Head of caudate nucleus (tissue), 42 donors: ENCODE measurements at places on chromosomes 4 and X.
A peak's percentile ranks its signal among the peaks of the same experiment; 100 is the strongest.

DNA sequence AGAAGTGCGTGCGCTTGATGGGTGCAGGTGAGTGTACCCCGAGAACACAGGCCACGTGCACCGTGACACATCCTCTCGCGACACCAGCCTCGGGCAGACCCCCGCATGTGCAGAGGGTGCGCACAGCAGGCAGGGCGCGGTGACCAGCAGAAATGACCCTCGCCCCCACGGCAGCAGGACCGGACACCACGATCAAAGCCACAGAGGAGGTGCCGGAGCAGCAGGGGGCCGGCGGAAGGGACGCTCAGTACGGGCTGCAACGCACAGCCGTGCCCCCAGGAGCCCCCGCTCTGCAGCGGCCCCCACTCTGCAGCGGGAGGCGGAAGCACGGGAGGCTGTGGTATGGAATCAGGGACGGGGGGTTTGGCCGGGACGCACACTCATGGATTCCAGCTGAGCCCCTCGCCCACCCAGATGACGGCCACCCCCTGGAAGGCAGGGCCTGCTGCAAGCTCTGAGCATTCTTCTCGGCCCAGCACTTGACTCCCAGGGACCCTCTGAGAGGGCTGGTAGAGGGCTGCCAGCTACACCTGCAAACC lies 17.1 kb downstream of the PPP2R3B start:
- no peak for DNase-seq

- DNase-seq, result no peak
These were observed 478.9 kb downstream of the KCNIP4 start for GRCh38 chr4:21469438-21470300.

- no peak for DNase-seq
These were observed 248.6 kb upstream of the BOD1L1 start for GRCh38 chr4:13876131-13876530.

DNA sequence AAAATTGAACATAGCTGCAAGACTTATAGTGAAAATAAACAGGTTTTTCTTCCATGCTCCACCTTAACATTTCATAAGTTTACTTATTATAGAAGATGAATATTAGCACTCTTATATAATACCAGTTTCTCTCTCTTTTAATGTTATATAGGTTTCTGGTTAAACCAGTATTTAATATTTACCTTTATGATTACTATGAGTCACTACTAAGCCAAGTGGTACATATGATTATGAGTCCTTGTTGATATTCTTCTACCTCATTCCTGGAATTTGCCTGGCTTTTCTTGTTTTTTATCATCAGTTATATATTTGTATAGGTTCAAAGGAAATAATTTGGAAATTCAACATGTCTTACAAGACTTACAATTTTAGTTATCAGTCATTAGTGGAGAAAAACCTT lies 89.9 kb upstream of the MAOA start:
- DNase-seq, result no peak

- DNase-seq, result no peak
These were observed 150.7 kb downstream of the DEFB131A start for GRCh38 chr4:9594948-9595347.

DNA sequence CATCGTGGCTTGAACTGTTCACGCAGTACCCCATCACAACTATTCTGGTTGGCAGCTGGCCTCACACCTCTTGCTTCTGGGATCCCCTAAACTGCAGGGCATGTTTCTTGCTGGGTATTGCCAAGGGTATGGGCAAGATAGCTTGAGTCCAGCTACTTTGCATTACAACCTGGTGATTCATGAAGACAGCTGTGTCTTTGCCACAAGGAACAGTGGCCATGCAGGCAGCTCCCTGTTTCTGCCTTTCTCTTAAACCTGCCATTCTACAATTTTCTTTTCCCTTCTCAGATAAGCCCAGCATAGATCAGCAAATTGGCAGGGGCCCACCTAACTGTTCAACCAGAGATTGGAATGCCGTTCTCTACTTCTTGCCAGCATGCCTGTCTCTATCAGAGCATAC lies 42.8 kb downstream of the TENM3 start:
- DNase-seq, result no peak

GRCh38 chr4:25729564-25729963 lies 73.9 kb downstream of the SLC34A2 start:
- DNase-seq, result no peak

GRCh38 chrX:153305972-153306371 lies 15.6 kb downstream of the PNMA6F start:
- DNase-seq, result no peak

GRCh38 chr4:36511785-36512184 lies 230.4 kb downstream of the DTHD1 start:
- no peak for DNase-seq

GRCh38 chrX:3384327-3384726 lies 37.9 kb upstream of the MXRA5 start:
- DNase-seq, result no peak

- DNase-seq, result no peak
These were observed 68.5 kb downstream of the SH3RF1 start for GRCh38 chr4:169202145-169202699.

- DNase-seq, result no peak
These were observed 25.8 kb upstream of the AMELX start for GRCh38 chrX:11267425-11267824.

DNA sequence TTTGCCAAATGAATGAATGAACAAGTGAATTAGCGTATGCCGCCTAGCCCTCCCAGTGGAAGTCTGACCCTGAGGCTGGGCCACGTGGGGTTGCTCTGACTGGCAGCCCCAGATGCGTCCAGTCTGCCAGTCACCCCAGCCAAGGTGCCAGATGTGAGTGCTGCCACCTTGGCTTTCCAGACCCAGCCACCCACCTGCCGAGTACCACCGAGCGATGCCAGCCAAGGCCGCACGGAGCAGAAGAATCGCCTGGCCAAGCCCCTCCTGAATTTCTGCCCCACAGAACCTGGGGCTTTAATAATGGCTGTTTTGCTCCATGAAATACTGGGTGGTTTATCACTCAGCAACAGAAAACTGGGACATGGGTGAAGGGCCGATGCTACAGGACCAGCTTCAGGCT lies 59.3 kb downstream of the ADRA2C start:
- no peak for DNase-seq

DNA sequence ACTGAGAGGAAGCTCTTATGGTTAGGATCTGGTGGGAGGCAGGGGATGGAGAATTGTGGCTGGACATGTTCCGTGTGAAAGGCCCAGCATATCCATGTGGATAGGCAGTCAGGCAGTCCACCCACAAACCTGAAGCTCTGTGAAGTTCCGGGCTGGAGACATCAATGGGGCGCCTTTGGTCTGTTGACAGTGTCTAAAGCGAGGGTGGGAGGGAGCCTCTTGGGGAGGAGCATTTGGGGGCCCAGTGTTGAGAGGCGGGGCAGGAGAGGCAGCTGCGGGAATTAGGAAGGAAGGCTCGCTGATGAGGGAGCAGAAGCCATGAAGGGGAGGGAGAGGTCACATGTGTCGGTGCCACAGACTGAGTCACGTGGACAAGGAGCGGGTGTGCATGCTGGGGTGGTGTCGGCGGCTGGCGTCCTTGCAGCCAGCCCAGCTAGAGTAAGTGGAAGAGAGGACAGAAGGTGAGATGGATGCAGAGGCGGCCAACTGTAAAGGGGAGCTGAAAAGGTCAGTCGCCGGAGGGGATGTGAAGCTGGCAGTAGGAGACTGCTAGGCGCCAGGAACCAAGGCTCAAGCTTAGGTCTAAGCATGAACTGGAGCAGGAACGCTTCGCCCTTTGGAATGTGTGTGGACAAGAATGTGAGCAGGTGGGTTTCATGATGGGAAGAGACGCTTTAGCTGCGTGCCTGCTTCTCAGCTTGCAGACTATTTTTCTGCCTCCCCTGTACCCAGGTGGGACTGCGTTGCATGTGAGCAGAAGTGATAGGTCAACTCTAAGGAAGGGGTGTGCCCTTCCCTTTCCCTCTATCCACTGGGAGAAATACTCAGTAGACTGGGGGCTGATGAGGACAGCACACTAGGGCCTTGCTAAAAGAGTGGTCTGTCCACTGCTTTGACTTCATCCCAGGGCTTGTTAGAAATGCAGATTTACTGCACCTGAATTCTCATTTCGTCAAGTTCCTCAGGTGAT lies 44.0 kb upstream of the TLR2 start:
- no peak for DNase-seq

DNA sequence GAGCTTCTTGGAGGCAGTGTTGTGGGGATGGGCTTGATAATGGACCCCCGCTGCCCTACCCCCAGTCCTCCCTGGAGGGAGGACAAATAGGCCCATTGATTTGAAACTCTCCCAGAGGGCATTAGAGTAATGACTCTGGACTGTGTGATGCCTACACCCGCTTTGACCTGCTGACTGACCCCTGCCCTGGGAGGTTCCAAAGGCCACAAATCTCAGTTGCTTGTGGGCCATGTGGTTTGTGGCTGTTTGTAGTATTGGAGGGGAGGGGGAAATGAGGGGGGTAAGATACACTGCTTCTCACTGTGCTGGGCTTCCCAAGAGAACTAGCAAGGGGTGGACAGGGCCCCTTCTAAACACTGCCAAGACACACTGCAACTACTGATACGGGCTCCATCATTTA lies 27.6 kb upstream of the BCORL1 start:
- DNase-seq, result no peak

- no peak for DNase-seq
These were observed 379.5 kb upstream of the FGF13 start for GRCh38 chrX:139091066-139091465.

GRCh38 chrX:49208399-49208798 lies 8.4 kb upstream of the SYP start:
- DNase-seq, result no peak

GRCh38 chr4:9867751-9868425 lies 86.5 kb downstream of the DRD5 start:
- DNase-seq, result no peak

GRCh38 chr4:14841801-14842768 lies 160.2 kb upstream of the CPEB2 start:
- DNase-seq, result no peak

DNA sequence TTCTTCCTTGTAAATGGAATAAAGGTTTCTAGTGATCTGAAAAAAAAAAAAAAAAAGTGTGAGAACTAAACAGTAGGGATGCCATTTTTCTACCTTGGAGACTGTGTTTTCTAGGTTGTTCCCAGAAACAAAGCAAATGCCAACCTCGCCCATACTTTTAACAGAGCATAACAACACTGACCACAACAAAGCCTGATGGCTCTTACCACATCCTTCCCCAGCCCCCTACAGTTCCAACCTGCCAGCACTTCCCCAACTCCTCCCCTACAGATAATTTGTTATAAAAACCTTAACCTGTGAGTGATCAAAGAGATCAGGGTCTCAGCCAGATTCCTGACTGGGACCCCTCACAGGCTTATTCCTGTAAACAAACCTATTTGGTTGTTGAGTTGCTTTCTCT lies 940.0 kb downstream of the SH3BGRL start:
- no peak for DNase-seq

DNA sequence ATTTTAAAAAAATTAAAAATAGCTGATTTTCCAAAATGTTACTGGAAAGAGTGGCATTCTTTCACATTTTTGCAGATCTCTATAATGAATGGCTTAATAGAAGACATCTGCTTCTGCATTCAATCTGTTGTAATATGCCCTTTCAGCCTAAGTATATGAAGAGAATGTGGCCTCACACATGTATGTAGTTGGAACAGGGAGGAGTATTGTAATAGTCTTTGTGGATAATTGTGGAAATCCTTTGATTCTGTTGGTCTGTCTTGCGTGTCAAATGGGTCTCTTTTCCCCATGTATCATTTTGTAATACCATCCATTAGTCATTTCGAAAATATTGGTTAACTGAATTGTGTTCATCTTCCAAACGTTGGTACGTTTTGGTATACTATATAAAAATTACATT lies 11.6 kb downstream of the TXLNG start:
- no peak for DNase-seq

- peak; percentile 3 for DNase-seq
These were observed 54.4 kb upstream of the ACTRT1 start for GRCh38 chrX:128106630-128107029.

- no peak for DNase-seq
These were observed 455.0 kb downstream of the ZIC3 start for GRCh38 chrX:138020941-138021340.

DNA sequence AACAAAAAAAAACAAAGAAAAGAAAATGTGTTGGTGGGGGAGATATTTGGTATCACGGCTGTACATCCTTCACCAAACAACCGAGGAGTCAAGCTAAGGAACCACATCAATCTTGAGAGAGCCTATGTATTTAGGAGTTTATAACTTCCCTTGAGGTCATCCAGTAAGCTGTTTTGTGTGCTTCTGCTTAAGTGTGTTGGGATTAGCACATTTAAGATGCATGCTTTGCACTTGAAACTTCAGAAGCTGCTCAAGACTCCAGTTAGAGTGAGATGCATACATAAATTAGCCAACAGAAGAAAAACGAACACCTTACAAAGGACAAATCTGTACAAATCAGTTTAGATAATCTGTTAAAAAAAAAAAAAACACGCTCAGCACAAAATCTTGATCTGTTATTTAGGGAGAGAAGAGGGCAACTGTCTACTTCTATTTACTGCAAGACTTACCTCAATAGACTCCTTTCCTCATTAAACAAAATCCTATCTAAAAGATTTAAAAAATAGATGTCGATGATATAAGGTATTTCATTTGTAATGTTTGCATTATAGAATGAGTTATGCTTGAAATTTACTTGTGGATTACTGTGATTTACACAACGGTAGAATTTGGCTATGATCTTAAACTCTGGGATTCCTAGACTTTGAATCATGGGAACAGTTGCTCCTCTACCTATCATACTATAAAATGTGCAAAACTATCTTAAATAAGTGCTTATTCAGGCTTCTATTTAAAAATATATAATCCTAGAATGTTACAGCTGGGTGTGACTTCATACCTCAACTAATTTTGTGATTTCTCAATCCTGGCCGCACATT lies 53.8 kb upstream of the NAP1L5 start:
- DNase-seq, result no peak

- no peak for DNase-seq
These were observed 33.6 kb downstream of the ZNF330 start for GRCh38 chr4:141254326-141254725.

GRCh38 chr4:148266240-148266639 lies 176.0 kb downstream of the NR3C2 start:
- DNase-seq, result no peak

DNA sequence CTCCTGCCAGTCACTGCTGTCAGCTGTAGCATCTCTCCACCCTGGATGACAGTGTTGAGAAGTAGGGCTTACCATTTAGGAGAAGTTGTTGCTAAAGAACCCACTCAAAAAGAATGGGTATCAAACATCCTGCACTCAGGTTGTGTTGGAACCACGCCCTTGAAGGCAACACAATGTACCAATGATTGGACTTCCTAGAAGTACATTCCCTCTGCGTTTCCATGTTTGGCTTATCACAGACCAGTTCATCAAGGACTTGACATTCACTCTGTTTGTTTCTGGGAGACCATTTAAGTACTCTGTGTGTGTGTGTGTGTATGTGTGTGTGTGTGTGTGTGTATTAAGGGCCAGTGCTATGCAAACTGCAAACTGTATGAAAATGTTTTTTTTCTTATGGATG lies 200.6 kb upstream of the GATB start:
- no peak for DNase-seq
